ENCODE measurements at places on chromosomes 1 and 21. TPM values are rescaled to one million over a fixed set of nuclear protein-coding genes. Genes with fewer than 3 reads are reported as not detected.

The SMPDL3B gene
- total RNA-seq: 1.5 TPM

The BMP8A gene
- 0.09 TPM for total RNA-seq

The SLC6A17 gene
- total RNA-seq: 5.3 TPM

The SRM gene
- total RNA-seq: 212 TPM

The TBX19 gene
- 0.56 TPM for total RNA-seq

The ATG4C gene
- 5.2 TPM for total RNA-seq

The KCNK2 gene
- not detected for total RNA-seq

The OR2L5 gene
- not detected for total RNA-seq

The NEK2 gene
- total RNA-seq: 43.0 TPM

The ACTL8 gene
- 1.7 TPM for total RNA-seq

The TFAP2E gene
- total RNA-seq: 0.54 TPM

The UBE2J2 gene
- 43.3 TPM for total RNA-seq

The SIPA1L2 gene
- total RNA-seq: 7.4 TPM

The FCER1G gene
- total RNA-seq: 0.23 TPM

The PGM1 gene
- total RNA-seq: 36.7 TPM

The FHAD1 gene
- 0.54 TPM for total RNA-seq

The SLC25A34 gene
- total RNA-seq: 0.10 TPM

The PHGDH gene
- total RNA-seq: 84.9 TPM

The PADI4 gene
- not detected for total RNA-seq

The KMO gene
- 1.1 TPM for total RNA-seq

The DDAH1 gene
- 9.0 TPM for total RNA-seq

The LRIG2 gene
- total RNA-seq: 3.3 TPM

The KRTAP10-2 gene
- total RNA-seq: not detected

The LCE3E gene
- total RNA-seq: not detected

The LCE1A gene
- not detected for total RNA-seq

The NPHS2 gene
- not detected for total RNA-seq

The PSEN2 gene
- 30.2 TPM for total RNA-seq

The MROH9 gene
- total RNA-seq: not detected

The CD5L gene
- total RNA-seq: not detected

The FOXD3 gene
- 0.64 TPM for total RNA-seq

The ATXN7L2 gene
- 1.8 TPM for total RNA-seq

The FOXO6 gene
- total RNA-seq: 0.46 TPM

The ZYG11A gene
- 2.0 TPM for total RNA-seq

The OXCT2 gene
- 0.49 TPM for total RNA-seq

The XCL1 gene
- not detected for total RNA-seq

The DMBX1 gene
- 0.87 TPM for total RNA-seq

The CADM3 gene
- total RNA-seq: 0.23 TPM

The SLC25A24 gene
- 25.6 TPM for total RNA-seq

The MRPS21 gene
- 79.1 TPM for total RNA-seq

The TNFSF4 gene
- total RNA-seq: 0.09 TPM

The GUCA2B gene
- total RNA-seq: not detected

The IFI44L gene
- total RNA-seq: 0.02 TPM

The LCE2C gene
- not detected for total RNA-seq

The GPR37L1 gene
- total RNA-seq: 0.18 TPM

The KRTAP19-3 gene
- not detected for total RNA-seq

The DYNLT4 gene
- 0.73 TPM for total RNA-seq

The REN gene
- total RNA-seq: not detected

The KRTAP10-8 gene
- not detected for total RNA-seq

The HSPA6 gene
- 6.5 TPM for total RNA-seq

The SLC9C2 gene
- not detected for total RNA-seq

The FLG2 gene
- not detected for total RNA-seq

The EDARADD gene
- 3.1 TPM for total RNA-seq

The BEND5 gene
- total RNA-seq: not detected

The GPR157 gene
- total RNA-seq: 5.3 TPM

The GSTM5 gene
- not detected for total RNA-seq

The OPTC gene
- total RNA-seq: not detected

The ZNF648 gene
- not detected for total RNA-seq

The CLEC20A gene
- total RNA-seq: not detected

All from A549 treated with dexamethasone at 1 μM for 4 hours (cell line).